ENCODE measurements at places on chromosomes 16 and 17. TPM values are rescaled to one million over a fixed set of nuclear protein-coding genes. Genes with fewer than 3 reads are reported as not detected.

The KRT40 gene
- not detected for total RNA-seq

The PAM16 gene
- 67.8 TPM for total RNA-seq

The STAT5A gene
- total RNA-seq, result 178 TPM

The CHST5 gene
- 0.41 TPM for total RNA-seq

The KCNG4 gene
- not detected for total RNA-seq

The SAP30BP gene
- total RNA-seq, result 87.8 TPM
